SW 1271 (cell line): ENCODE measurements at places on chromosomes 16 and 17.

GRCh38 chr17:64216338-64217248 lies 46.5 kb downstream of the TEX2 start:
- no peak for DNase-seq

DNA sequence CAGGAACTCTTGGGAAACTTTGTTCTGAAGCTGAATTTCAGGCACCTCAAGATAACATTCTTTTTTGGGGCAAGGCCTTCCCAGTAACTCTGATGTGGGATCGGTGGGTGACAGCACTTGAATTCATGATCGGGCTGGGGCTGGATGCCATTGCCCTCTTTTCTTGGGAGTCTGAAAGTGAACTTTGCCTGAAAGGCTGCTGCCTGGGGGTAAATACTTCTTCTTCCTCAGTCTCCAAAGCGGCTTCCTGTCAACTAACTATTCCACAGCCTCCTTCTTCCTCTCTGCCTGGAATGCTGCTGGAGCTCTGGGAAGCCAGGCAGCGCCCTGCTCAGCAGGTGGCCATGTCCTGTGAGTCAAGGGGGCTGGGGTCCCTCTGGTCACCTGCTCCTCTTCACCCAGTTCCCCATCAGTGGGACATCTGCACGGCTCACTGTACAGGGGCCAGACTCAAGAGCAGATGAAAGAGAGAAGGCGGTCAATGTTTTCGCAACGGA lies 79.5 kb downstream of the WIPI1 start:
- no peak for DNase-seq

DNA sequence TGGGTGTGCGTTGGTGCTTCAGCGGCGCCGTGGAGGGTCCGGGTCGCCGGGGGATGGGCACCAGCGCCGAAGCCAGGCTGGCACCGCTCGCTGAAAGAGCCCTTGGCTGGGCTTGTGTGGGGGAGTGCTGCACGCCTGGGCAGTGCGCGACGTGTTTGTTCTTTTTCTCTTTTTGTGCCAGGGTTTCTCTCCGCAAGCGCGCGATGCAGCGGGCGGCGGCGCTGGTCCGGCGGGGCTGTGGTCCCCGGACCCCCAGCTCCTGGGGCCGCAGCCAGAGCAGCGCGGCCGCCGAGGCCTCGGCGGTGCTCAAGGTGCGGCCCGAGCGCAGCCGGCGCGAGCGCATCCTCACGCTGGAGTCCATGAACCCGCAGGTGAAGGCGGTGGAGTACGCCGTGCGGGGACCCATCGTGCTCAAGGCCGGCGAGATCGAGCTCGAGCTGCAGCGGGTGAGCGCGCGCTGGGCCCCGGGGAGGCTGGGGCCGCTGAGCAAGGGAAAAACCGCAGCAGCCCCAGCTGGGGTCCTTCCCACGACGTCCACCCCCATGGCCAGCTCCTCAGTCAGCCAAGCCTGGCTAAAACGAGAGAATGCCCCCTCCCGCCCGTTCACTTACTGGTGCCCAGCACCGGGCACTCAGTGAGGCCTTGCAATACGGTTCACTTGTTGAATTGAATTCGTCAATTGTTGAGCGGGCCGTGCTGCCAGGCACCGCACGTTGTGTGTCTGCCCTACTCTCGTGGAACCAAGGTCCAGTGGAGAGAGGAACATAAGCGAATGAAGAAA lies 541 bp downstream of the GPT2 start:
- DNase-seq, result no peak

- no peak for DNase-seq
These were observed 676 bp downstream of the CPD start for GRCh38 chr17:30379303-30379902.

DNA sequence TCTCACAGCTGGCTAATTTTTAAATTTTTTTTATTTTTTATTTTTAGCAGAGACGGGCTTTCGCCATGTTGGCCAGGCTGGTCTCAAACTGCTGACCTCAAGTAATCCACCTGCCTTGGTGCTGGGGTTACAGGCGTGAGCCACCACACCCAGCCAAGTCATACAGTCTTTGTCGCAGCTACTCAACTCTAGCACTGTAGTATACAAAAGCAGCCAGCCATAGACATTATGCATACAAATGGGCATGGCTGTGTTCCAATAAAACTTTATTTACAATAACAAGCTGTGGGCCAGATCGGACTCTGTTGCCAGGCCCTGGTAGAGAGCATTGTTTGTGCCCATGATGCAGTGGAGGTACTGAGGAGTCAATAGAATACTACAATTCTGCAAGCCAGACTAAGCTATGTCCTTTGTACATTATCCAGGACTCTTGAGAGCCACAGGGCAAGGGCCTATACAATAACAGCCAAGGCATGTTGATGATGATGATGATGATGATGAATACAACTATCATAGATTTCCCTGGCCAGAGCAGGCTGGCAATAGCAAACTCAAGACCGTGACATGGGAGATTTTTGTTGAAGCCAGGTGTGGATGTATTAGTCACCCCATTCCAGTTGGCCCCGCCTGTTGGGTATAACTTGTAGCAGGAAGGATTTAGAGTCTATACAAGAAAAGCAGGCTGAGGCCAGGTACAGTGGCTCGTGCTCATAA lies 101.8 kb downstream of the MYH11 start:
- DNase-seq, result no peak

- DNase-seq, result no peak
These were observed 2.4 kb downstream of the RAP1GAP2 start for GRCh38 chr17:2798678-2799077.

DNA sequence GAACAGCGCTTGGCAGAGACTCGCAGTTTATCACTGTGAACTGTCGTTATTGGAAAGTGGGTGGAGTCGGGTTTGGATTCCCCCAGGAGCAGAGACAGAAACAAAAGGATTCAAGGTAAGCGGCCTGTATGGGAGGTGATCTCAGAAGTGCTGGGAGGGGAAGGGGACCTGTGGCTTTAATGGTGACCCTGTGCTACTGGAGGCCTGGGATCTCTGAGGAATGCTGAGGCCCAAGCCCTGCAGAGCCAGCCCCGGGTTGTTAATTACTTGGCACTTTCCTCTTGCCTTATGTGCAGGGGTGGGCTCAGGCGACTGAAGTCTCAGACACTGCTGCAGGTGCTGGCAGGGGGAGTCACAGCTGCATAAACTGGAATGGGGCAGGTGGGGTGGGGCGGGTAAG lies 27.4 kb downstream of the IRF8 start:
- no peak for DNase-seq
